Ascending aorta (tissue), 2 donors: ENCODE measurements at places on chromosomes 6 and 20. TPM values are rescaled to one million over a fixed set of nuclear protein-coding genes. Genes with fewer than 3 reads are reported as not detected.

The TRIM40 gene
- total RNA-seq, result not detected

The CST9L gene
- total RNA-seq, result not detected

The CPNE5 gene
- total RNA-seq, result 1.3 TPM

DNA sequence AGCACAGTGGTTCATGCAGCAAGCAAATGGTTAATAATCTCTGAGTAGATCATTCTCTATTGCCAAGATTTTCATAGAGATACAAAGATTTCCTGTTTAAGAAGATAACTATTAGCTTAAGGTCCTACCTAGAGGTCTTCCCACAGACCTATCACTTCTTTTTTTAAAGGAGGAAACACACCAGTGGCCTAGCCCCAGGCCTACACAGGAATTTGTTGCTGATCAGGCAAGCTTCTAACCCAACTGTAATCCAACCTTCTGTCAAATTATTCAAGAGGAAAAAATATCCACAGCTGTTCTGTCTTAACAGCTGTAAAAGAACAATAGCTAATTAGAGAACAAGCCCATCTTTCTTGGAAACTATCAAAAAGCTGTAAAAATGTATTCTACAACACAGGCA lies 332.8 kb downstream of the BTBD9 start:
- H3K4me3 ChIP-seq, result no peak overlapping the region
- no peak overlapping the region for H3K27ac ChIP-seq
- DNase-seq, result no peak
- H3K36me3 ChIP-seq, result no peaks in the 10 kb centered on the region

DNA sequence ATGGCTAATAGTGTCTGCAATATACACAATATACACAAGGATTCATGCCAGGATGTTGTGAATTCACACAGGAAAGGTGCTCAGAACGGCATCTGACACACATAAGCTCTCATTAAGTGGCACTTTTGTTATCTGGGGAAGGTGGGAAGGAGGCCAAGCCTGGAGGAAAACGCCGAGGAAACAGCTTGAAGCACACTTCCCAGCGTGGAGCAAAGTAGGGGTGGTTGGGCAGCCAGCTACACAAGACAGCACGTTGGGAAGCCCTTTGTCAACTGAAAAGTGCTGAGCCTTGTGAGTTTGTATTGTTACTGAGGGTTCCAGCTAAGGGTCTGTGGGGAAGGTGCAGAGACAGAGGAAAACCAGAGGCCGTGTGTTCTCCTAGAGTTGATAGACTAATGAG lies 181.0 kb downstream of the ZMYND8 start:
- no peaks in the 10 kb centered on the region for H3K36me3 ChIP-seq
- no peak overlapping the region for H3K27ac ChIP-seq
- no peaks in the 10 kb centered on the region for H3K4me1 ChIP-seq
- no peaks in the 10 kb centered on the region for H3K27me3 ChIP-seq

DNA sequence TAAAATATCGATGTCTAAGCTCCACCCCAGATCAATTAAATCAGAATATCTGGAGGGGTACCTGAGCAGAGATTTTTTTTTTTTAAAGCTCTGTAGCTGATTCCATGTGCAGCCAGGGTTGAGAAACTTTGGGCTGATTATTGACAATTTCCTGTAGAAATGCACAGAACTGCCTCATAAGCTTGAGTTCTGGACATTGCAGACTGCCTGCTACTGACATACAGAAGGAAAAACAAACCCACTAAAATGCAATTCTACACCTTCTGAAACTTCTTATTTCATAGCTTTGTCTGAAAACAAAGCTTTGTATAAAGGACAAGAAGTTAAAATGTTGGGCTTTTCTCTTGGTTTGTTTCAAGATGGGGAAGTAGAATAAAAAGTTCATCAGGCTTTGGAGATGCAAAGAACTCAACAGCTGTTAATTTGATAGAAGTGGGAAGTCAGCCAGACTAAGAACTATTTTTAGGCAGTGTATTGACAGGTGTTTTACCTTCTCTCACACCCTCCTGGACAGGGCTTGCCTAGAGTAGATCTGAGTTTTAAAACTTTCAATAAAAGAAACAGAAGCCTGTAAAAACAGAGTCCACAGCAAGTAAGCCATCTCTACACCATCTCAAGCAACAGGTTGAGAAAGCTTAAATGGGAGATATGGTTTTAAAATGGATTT lies 147.7 kb downstream of the KCNQ5 start:
- H3K36me3 ChIP-seq, result no peaks in the 10 kb centered on the region
- H3K27me3 ChIP-seq, result no peaks in the 10 kb centered on the region
- H3K4me1 ChIP-seq, result no peaks in the 10 kb centered on the region
- H3K27ac ChIP-seq, result no peak overlapping the region
- no peak for DNase-seq
